CD4-positive, alpha-beta T cell treated with Interleukin-17A for 4 hours (primary cell): ENCODE measurements at places on chromosomes 4 and X.

- DNase-seq = no peak
Observed at GRCh38 chr4:181687116-181687515, 556.1 kb upstream of the TENM3 start.

DNA sequence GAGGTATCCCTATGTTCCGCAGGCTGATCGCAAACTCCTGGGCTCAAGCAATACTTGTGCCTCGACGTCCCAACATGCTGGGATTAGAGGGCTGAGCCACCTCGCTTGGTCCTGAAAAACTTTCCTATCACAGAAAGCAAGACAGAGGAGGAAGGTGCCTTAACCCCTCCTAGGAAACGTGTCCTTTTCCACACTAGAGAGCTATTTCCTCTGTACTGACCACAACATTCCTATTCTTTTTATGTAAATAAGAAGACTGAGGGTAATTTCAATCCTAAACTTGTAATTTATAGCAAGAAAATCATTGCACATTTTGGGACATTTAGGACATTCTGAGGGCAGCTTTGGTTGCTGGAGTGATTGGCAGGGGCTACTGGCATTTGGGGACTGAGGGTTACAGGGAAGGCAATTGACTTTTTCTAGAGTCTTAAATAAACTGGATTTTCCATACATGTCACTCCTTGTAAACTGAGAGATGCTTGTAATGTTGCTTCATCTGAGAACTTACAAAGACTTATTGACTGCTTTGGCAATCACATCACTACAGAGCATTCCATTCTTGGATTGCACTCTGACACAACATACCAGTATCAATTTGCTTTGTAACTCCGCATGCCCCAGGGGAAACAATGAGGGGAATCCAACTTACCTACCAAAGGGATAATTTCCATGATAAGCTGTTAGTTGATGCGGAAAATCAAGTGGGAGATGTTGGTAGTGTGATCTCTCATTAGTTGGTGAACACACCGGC is 15.6 kb downstream of the XAGE3 start:
- no peak for DNase-seq

DNA sequence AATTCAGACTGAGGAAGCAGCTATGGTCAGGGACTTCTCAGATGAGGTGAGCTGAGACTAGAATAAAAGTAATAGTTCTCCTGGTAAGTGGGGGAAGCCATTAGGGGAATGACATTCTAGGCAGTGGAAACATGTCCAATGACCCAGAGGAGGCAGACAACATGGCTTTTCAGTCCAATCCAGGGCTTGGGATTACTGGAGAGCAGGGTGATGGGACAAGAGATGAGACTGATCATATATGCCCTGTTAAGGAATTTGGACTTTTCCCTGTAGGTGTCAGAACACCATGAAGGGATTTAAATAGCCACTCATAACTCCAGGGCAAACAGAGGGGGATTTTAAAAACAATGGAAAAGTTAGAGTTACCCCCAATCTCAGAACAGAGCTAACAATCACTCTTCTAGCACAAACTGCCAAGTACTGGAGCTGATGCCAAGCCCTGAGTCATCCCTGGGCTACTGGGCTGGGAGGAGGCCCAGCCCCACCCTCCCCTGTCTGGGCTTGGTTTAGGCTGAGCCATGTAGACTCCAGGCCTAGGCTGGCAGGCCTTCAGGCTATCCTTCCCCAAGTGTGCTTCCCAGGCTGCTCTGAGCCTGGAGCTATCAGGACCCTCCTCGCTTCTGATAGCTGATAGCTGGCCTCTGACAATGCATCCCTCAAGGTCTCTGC is 22.7 kb upstream of the MSN start:
- DNase-seq = peak; percentile 62

DNA sequence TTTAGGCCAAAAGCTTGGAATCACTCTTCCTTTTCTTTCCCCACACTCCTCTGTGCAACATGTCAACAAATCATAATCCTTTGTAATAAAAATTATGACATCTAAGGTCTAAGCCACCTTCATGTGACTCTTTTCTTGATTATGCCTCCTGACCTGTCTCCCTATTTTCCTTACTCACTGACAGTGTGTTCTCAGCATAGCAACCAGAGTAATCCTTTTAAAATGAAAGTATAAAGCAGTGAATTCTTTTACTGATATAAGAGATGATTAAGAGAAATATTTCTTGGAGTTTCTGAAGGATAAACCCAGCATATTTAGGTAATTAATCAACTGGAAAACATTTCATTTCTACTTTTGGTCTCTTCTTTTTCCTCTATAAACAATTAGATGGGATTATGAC is 44.7 kb downstream of the USO1 start:
- DNase-seq = no peak

- DNase-seq = no peak
Observed at GRCh38 chrX:128816919-128817318, 706.4 kb downstream of the SMARCA1 start.

- DNase-seq = no peak
Observed at GRCh38 chr4:181897935-181898334, 345.3 kb upstream of the TENM3 start.

DNA sequence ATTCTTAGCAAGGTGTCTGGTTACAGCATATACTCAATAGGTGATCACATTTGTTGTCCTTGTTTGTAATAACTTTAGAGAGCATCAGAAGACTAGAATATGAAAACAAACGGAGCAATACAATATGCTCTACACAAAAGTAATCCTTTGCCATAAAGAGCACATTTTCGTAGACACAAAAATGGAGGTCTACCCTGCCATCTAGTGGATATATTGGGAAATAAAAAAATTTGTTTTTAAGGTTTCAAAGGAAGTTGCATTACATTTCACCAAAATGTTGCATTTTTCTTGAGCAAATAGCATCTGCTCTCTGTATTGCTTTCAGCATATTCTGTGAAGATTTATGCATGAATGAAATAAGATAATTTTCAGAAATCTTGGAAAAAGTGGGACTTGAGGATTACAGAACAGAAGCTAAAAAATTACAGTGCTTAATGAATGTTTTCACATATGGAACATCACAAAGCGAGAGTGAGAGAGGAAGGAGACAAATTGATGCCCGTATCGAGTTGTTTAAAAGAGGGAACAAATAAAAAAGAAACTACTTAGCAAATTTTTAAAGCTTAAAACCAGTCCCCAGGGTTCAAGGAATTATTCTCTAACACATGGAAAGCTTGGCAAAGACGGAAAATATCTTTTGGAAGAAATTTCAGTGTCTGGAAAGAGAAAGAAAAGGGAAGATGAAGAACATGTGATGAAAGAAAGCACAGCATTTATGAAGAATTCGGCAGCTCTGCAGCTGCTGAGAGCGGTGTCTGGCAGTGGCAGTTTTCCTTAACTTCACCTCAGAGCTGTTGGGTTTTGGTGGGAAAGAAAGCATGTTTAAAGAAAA is 390.1 kb downstream of the ANKRD50 start:
- no peak for DNase-seq

- DNase-seq = no peak
Observed at GRCh38 chrX:73828080-73828720, 265.2 kb downstream of the CHIC1 start.

- DNase-seq = no peak
Observed at GRCh38 chrX:16516232-16516876, 133.6 kb upstream of the S100G start.

DNA sequence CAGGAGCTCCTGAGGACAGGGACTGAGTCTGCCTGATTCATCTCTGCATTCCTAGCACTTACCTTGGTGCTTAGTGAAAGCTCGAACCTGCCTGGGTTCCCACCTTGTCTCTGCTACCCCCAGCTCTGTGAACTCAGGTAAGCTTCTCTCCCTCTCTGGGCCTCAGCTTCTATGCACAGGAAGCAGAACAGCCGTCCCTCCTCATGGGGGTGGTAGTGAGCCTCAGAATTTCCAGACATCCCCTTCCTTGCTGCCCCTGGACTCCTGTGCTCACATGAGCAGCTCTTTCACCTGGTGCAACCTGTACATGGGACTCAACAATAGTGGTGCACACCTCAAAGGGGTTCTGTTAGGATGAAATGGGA is 50.8 kb downstream of the HTRA3 start:
- no peak for DNase-seq

- no peak for DNase-seq
Observed at GRCh38 chr4:15159477-15160019, 157.3 kb downstream of the CPEB2 start.

DNA sequence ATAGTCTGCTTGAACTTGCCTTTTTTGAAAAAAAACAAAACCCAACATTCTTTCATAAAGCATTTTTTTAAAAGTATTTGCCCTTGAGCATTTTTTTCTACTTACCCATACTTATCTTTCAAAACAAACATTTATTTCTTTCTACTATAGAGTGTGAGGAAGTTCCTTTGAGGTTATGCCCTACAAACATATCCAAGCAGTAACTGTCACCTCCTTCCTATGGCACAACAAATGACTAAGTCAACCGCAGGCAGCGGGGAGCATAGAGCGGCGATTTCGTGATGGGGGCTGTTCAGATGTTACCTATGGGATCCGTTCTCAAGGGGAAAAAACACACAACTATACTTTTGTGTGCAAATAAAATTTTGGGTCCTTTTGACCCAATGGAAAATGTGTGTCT is 19.4 kb downstream of the SPRY1 start:
- DNase-seq = peak; percentile 23

GRCh38 chrX:129523079-129523911 is at the start of gene SMARCA1:
Gene SMARCA1, minus strand, starts transcription at chrX:129523490. Its CDS starts 120 bp downstream, at chrX:129523370.
- peak; percentile 29 for DNase-seq

DNA sequence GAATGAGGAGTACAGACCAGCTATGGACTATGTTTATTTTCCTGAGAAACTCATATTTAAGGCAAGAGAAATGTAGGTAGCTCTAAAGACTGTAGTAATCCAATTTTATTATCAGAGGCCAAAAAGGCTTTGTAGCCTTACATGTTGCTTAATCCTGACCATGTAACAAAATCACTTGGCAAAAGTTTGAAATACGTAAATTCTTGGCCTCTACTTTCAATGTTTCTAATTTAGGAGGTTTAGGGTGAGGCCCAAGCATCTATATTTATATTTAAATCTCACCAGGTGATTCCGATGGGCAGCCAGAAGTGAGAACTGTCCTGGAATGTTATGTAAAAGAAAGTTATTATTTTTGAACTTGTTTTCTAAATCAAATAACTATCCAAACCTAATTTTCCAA is 289.7 kb downstream of the IL1RAPL1 start:
- no peak for DNase-seq

DNA sequence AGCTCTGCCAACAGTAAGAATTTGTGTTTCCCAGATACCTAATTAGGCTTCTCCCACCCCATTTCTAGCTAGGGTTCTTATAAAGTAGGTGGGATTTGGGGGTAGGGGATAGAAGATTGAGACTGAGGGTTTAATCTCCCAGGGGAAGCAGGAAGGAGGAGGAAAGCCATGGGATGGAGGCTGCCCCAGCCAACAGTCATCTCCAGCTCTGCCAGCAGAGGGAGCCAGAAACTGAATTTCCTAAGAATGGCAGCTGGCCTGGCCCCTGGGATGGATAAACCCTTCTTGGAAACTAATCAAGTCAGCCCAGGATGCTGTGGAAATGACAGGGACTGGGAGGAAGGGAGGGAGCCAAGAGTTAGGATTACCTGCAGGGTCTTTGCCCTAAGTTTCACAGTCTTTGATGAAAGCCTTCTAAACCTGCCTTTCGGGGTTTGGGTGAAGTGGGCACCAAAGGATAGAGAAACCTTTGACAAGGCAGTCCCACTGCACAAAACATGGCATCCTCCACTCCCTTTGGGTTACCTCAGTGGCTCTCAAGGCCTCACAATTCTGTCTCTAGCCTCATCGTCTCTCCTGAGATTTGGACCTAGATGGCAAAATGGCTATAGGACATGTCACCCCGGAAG is 6.7 kb upstream of the ERCC6L start:
- DNase-seq = peak; percentile 63

GRCh38 chrX:99371976-99372595 is 1038.0 kb downstream of the PCDH19 start:
- DNase-seq = no peak

GRCh38 chr4:102606846-102607450 is 105.8 kb downstream of the NFKB1 start:
- DNase-seq = no peak

GRCh38 chr4:155734951-155735350 is 23.9 kb upstream of the GUCY1B1 start:
- no peak for DNase-seq

- no peak for DNase-seq
Observed at GRCh38 chrX:138765051-138765450, 53.5 kb upstream of the FGF13 start.

GRCh38 chr4:38752941-38753806 is 29.6 kb downstream of the TLR10 start:
- no peak for DNase-seq

GRCh38 chr4:81135501-81135900 is 79.5 kb downstream of the PRKG2 start:
- no peak for DNase-seq

DNA sequence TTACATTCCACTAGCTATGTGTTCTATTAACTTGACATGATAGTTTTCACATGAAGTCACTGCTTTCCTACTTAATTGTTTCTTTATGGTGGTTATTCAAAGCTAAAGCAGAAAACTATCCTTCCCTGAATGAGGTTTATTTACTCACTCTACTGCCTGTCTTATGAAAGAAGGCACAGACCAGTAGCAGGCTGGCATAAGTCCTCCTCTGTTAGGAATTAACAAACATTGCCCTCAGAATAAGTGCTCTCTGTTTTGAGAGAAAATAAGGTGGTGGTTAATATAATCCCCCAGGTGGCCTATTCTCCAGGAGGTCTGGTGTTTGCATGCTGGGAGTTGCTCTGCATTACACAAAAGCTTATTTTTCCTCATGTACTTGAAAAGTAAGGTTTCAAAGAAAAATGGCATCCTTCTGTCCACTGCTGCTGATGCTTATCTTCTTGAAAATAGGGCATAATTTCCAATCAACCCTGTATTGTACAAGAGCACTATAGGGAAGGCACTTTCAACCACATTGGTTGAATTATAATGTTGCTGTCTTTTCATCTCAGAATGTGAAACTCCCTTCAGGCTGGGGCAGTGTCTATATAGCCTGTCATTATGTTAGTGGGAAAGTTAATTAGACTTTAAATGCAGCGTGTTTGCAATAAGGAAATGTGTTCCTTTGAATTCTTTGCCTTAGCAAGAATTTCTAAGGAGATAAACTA is 119.7 kb upstream of the TBC1D9 start:
- DNase-seq = no peak

GRCh38 chr4:2651546-2651945 is 104.6 kb downstream of the TNIP2 start:
- no peak for DNase-seq

DNA sequence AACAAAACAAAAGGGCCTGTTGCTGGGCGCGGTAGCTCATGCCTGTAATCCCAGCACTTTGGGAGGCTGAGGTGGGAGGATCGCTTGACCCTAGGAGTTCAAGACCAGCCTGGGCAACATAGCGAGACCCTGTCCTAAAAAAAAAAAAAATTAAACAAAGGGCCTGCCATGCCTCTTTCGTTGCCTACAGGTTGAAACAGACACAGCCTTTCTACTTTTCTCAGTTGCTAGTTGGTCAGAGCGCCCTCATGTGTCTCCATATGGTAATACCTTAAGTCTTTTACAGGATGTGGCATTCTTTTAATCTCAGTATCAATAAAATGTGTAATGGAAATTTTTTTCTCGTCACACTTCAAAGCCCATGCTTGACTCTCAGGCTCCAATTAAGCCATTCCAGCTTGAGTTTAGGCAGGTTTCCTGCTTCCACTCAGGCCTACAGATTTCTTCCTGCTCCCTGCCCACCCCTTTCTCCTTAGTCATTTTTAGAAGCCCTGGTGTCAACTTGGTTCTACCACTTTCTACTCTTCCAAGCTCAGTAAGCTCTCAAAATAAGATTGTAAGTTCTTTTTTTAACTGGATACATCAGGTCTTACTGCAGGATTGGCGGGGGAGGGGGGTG is 4.6 kb upstream of the SOWAHD start:
- DNase-seq = peak; percentile 71

GRCh38 chr4:8664031-8664805 is 71.7 kb downstream of the CPZ start:
- no peak for DNase-seq

- DNase-seq = no peak
Observed at GRCh38 chrX:21837056-21837455, 2.4 kb upstream of the MBTPS2 start.
